ENCODE measurements at places on chromosomes 6 and 20.

DNA sequence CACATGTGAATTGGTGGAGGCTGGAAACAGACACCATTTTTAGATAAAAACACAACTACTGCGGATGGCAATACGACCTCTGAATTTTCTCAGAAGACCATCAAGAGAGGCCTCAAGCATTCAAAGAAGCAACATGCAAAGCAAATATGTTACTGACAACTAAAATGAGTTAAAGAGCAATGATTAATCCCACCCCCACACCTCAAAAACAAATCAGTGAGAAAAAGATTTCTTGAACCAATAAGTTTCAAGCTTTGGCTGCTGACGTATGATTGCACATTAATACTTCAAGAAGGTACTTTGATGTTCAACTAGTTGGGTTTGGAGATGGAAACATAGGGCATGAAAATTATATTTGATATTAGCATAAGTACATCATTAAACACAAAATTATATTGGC, 982 bp downstream of the MMUT start:
- DNase-seq, result peak; percentile 12

DNA sequence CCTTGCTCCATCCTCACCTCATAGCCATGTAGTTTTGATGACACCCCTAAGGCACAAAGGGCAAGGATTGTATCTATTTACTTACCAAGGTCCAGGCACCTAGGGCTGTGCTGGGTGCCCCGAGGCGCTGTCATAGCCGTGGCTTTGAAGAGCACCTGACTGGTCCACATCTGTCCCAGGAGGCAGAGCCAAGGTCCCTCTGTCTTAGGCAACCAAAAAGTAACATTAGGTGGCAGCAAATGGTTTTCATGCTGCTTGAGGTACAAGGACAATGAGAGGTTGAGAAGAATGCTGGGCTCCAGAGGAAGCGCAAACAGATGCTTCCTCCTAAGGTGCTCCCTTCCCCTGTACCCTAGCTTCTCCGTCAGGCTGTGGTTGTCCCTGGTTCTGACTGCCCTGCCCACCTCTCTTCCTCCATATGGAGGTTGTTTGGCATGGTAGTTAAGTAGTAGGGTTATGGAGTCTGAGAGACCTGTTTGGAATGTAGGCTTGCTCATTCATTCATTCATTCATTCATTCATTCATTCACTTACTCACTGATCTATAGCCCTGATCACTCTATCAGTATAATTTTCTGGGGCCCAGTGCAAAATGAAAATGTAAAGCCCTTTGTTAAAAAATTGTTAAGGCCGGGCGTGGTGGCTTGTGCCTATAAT, 3.0 kb upstream of the UQCC2 start:
- DNase-seq, result no peak

- peak; percentile 89 for DNase-seq
Observed at GRCh38 chr6:11909696-11910132, 102.4 kb upstream of the HIVEP1 start.

DNA sequence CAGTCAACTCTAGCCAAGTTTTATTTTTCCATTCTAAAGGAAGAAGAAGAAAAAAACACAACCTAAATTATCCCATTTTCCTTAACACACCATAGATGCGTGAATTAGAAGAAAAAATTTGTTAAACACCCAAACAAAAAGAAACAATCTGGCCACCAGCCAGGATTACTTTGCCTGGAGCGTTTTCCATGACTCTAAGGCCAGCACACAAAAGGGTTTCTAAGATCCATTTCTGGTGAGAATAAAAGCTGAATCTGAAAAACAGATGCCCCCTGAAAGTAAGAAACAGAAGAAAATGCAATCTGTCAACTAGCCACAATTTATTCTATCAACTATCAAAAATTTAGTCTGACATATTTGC, 267.2 kb upstream of the SULF2 start:
- peak; percentile 44 for DNase-seq

DNA sequence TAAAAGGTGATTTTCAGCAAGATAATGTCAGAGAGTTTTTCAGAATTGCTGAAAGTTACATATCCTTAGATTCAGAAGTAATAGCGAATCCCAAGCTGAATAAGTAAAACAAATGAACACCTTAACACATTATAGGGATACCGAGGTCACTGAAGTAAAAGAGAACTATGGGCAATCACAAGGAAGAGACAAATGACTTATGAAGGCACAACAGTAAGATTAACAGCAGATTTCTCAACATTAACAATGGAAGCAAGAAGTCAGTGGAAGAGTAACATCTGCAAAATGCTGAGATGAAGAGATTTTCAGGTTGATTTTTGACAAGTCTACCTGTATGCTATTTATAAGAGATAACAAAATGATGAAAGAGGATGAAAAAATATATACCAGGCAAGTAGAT, 86.1 kb upstream of the EZR start:
- DNase-seq, result no peak

DNA sequence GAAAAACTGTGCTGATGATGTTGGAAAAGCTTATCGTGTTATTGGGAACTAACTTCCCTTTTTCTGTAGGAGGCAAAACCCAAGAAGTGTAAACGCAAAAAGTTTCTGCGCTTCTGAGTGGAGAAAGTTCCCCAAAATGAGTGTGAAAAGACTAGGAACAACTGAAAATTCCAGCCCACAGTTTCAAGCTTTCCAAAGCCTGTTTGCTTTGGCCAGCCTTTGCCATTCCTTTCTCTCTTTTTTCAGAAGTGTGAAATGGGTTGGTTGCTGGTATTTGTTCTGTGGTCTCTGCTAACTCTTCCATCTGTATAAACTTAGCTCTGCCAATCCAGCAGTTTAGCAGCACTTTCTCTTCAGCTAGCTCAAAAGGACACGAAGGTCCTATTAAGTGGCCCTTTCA, 491.3 kb downstream of the MAFB start:
- peak; percentile 38 for DNase-seq

DNA sequence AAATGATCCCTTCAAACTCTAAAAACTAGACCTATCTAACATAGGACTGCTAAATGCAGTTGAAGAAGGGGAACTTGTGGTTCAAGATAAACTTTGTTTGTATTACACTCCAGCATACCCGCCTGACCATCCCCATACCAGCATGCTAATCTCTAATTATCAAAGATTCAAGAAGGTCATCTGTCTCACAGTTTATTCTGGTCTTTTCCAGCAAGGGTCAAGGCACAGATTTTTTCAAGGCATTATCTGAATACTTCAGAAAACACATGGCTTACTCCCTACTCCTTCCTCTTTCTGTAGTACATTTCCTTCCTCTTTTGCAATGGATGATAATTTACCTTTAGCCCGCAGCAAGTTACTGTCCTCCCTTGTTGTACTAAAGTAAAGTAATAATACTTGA, 174.1 kb downstream of the PKHD1 start:
- no peak for DNase-seq

DNA sequence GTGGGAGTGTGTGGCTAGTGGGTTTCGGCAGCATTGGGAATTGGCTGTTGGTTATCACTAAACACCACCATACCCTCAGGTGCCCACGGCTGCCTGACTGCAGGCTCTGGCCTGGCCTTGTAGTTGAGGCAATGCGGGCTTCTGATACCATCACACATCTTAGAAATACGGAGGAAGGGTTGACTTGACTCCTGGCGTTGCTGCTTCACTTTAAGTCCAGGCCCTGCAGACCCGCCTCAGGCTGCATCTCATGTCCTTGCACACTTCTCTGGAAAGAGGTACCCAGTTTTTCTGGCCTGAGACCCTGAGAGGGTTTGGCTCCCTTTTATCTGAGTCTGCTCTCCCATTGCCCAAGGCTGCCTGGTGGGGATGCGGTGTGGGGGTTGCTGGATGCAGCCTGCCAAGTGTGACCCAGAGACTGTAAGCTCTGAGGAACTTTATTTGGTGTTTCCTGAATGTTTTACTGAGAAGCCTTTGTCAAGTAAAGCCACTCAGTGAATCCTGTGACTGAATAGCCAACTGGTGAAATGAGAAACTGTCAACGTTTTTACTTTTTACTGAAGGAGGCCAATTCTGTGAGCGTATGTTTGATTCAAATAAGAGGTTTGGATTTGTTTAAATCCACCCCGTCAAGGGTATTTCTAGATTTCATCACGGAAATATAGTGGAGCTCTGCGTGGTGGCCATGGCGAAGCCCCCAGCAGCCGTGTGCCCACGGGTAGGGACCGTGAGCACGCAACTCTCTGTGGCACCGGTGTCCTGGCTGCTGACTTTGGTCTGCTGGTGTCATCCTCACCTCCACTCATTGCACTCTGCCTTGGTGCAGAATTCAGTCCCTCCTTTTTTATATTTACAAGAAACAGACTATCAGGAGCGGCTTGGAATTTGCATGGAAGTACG, 160.1 kb downstream of the DTNBP1 start:
- no peak for DNase-seq

GRCh38 chr6:45966797-45967196, 48.9 kb downstream of the CLIC5 start:
- no peak for DNase-seq

DNA sequence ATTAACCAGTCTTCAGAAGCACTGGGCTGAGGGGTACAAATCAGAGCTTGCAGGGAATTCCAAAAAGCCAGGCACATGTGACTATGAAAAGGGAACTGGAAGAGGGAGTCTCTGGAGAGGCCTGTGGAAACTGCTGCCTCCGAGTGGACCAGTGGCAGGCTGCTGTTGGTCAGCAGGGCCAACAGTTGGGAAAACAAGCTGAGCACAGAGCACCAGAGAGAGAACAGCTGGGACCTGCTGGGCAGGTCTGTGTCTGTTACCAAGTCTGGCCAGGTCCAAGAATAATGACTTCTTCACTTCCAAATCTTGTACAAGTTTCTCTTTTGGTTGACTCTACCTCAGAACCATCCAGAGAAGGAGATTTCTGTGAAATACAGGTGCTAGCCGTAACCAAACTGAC, 81.4 kb downstream of the LIN28B start:
- DNase-seq, result no peak

- DNase-seq, result peak; percentile 23
Observed at GRCh38 chr20:39795401-39796272, 833.5 kb downstream of the DHX35 start.

DNA sequence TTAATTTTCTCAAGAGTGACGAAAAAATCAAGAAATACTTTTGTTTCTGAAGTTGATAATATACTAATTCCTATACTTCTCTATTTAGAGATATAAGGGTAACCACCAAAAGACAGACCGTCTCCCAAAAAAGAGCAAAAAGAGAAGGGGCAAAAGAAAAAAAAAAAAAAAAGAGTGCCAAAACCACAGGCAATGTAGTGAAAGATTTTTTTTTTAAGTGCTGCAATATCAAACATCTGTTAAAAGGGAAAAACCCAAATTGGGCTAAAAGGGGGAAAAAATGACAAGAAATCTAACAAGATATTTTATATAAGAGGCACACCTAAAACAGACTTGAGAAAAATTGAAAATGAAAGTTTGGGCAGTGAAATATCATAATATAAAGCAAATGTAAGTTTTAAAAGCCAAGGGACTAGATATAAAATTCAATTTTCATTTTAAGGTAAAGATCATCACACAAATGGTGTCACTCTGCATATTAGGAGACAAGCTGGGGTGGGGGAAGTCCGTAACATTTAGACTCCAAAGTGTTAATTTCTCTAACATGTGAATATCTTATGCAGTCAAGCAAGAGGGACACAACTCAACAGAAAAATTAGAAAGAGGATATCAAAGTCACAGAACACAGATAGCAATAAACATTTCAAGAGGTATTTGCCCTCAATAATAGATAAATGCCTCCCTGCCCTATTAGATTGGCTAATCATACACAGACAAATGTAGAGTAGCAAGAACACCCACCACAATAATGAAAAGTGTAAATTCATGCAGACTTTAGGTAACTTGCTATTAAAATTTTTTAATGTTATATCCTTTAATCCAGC, 9.1 kb downstream of the C6orf52 start:
- DNase-seq, result no peak
